ENCODE measurements at places on chromosomes 2 and 18. TPM values are rescaled to one million over a fixed set of nuclear protein-coding genes. Genes with fewer than 3 reads are reported as not detected.

Gene RTKN
- total RNA-seq: 206 TPM

Gene AQP4
- not detected for total RNA-seq

Gene CFAP53
- total RNA-seq: 0.67 TPM

Gene RALBP1
- 72.2 TPM for total RNA-seq

Gene COLEC12
- 0.50 TPM for total RNA-seq

Gene MZT2A
- total RNA-seq: 131 TPM

Gene ITGB6
- 461 TPM for total RNA-seq

Gene ALK
- not detected for total RNA-seq

Gene SLC11A1
- 0.17 TPM for total RNA-seq

Gene STPG4
- total RNA-seq: 0.64 TPM

Gene ADRA2B
- total RNA-seq: 0.08 TPM

Gene ANKRD30B
- not detected for total RNA-seq

Gene CREB1
- total RNA-seq: 42.3 TPM

Gene MSGN1
- not detected for total RNA-seq

Gene ANKRD29
- total RNA-seq: 12.6 TPM

Gene KCNG2
- 0.17 TPM for total RNA-seq

Gene LRP2
- total RNA-seq: not detected

Gene NBAS
- total RNA-seq: 58.5 TPM

Gene PROKR1
- total RNA-seq: not detected

Gene SLC19A3
- 0.35 TPM for total RNA-seq

Gene SCG2
- not detected for total RNA-seq

Gene DNER
- 0.17 TPM for total RNA-seq

Gene EGR4
- total RNA-seq: 0.12 TPM

Gene ZNF521
- not detected for total RNA-seq

Gene GREB1
- 2.1 TPM for total RNA-seq

Gene UGT1A10
- not detected for total RNA-seq

Gene RBKS
- total RNA-seq: 3.8 TPM

Gene RNF152
- total RNA-seq: 14.9 TPM

Gene CCDC150
- 4.8 TPM for total RNA-seq
